ENCODE measurements at places on chromosomes 4 and X.

GRCh38 chrX:87388381-87388780 lies 129.2 kb upstream of the KLHL4 start:
- DNase-seq = no peak

- no peak for DNase-seq
Measured at GRCh38 chr4:20313237-20314030, 61.7 kb downstream of the SLIT2 start.

DNA sequence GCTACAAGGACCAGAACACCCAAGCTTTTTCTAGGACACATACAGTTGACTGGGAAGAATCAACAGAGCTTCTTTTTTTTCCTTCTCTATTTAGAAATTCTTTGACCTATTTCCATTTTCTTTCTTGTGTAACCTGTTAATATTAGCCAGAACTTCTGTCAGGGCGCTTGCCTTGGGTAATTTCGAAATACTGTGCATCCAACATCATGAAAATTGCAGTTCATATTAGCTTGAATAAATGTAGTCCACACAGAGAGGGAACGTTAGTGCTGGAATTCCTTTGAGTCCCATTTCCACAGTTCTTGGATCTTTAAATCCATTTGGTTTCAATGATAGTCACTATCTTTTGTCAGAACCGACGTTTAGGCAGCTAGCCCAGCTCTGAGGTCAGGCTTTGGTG lies 141.8 kb downstream of the MXRA5 start:
- DNase-seq = no peak

- no peak for DNase-seq
Measured at GRCh38 chr4:112944006-112944405, 105.4 kb upstream of the ANK2 start.

- DNase-seq = no peak
Measured at GRCh38 chr4:184882276-184882675, 56.5 kb upstream of the ACSL1 start.

DNA sequence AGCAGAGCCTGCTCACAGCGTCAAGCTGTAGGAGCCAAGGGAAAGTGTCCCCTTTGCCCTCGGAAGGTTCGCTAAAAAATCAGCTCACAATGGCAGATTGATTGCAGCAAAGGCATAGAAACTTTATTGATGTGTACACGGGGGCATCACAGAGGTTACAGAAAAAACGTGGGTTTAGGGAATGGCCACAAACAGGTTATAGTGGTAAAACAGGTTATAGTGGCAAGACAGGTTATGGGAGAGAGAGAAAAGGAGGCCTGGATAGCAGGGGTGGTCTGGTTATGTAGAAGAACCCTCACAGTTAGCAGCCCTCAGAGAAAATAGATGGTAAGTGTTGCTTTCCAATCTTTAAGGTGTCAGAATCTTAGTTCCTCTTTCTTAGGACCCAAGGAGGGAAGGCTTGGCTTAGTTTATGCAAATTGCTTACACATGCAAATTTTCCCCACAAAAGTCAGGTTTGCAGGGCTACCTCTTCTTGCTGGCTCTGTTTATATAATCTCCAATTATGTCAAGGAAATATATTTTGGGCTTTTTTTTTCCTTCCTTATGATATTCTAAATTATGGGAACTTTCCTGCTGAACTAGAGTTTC lies 113.7 kb downstream of the BMP15 start:
- no peak for DNase-seq

DNA sequence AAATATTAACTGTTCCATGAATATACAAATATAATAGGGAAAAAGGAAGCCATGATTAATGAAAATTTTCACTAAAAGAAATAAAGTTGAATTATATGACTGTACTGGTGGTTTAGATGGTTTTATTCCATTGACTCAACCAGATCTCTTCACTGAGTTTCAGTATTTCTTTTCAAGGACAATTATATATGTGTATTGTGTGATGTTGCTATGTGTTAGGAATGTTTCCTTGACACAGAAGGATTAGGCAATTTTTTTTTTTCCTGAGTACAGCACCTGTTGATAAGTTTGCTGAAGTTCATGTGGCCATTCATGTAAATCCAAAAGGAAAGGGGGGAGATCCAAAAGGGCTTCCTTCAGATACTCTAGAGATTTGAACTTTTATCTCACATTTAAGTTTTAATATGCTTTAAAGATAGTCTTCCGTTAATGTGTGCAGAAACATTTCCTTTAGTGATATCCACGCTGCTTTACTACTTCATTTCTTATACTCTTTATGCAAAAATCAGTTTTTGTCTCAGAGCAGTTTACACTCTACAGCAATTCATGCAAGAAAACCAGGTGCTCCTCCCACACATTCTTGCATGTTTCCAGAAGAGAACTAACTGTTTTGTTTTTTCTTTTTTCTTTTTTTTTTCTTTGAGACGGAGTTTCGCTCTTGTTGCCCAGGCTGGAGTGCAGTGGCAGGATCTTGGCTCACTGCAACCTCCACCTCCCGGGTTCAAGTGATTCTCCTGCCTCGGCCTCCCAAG lies 249.1 kb downstream of the RPA4 start:
- no peak for DNase-seq

DNA sequence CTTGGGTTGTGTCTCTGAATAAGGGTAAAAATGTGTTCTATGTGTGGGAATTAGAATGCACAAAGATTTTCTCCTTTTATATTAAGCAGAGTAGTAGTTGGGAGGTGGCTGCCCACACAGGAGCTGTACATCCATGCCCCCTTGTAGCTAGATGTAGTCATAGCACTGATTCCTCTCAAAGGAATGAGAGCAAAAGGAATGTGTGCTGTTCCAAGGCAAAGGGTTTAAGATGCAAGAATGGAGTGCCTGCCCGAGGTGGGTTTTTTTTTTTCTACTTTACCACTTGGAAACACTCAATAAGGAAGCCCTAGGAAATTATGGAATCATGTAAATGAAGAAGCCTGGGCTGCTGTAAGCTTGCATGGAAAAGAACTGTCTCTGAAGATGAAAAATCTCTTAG lies 2183.2 kb upstream of the AGA start:
- no peak for DNase-seq

- DNase-seq = no peak
Measured at GRCh38 chrX:112643721-112644120, 36.0 kb downstream of the LHFPL1 start.

- DNase-seq = no peak
Measured at GRCh38 chr4:8278421-8279287, 9.1 kb downstream of the HTRA3 start.

GRCh38 chrX:46967547-46967946 lies 55.3 kb downstream of the JADE3 start:
- DNase-seq = no peak

- no peak for DNase-seq
Measured at GRCh38 chr4:34157547-34157946, 2086.8 kb downstream of the ARAP2 start.

DNA sequence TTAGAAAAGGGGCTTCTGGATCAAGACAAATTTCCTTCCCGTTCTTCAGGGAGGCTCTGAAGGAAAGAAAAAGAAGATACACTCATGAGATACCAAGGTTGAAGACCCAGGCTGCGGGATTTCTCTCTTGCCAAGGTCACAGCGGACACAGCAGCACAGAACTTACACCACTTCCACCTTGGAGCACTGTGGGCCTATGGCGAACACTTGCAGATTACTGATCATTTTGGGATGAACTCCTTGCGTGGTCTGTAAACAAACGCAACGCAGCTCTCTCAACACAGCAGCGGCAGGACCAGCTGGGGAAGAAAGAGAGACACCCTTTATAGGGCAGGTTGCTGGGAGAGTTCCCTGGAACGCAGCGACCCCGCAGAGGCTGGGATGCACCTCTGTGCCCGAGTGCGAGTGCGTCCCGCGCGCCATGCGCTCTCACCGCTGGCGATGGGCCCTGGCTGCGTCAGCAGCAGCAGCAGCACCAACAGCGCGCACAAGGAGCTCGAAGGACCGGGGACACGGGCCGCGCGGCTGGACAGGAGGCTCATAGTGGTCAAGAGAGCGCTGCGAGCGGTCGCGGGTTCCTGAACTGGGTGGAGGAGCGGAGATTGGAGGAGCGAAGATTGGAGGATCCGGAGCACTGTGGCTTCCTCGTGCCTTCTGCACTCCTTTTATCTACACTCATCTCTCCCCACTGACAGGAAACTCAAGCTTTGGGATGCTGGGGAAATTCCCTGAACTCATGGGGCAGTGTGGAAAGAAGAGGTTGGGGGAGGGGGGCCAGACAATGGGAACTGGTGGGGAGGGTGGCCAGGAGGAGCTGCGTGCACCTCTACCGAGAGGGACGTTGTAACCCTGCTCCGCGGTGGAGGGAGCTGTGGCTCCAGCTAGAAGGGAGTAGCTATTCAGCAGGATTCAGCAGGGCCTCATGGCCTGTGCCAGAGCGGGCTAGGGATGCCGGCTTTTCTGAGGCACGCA lies at the start of gene CXCL5:
Gene CXCL5, minus strand, starts transcription at position 638 of the 972 bp plus-strand sequence. Its CDS starts 96 bp downstream, at position 542.
- DNase-seq = no peak

- no peak for DNase-seq
Measured at GRCh38 chr4:186701273-186701672, 22.4 kb downstream of the FAT1 start.

- DNase-seq = no peak
Measured at GRCh38 chr4:86816501-86817273, 32.5 kb downstream of the SLC10A6 start.

GRCh38 chr4:57435300-57435699 lies 325.1 kb upstream of the IGFBP7 start:
- DNase-seq = no peak

DNA sequence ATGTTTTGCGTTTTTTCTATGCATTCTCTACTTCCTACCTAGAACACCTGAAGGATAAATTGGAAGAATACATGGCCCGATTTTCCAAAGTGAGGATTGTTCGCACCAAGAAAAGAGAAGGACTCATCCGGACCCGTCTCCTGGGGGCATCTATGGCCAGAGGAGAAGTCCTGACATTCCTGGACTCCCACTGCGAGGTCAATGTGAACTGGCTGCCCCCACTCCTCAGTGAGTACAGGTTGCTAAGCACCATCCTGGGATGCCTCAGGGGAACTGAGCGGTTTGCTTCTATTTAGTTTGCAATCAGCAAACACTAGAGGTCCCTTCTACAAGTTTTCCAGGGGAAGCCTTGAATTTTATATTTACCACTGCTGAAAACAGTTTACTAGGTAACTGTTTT lies 359.3 kb upstream of the GALNT7 start:
- peak; percentile 17 for DNase-seq

GRCh38 chr4:54099287-54099747 lies 646 bp upstream of the GSX2 start:
- no peak for DNase-seq

GRCh38 chrX:80331285-80331684 lies 89.0 kb upstream of the TENT5D start:
- no peak for DNase-seq

Data from HEK293T (cell line).